MG63 (cell line): ENCODE measurements at places on chromosomes 5 and 9. TPM values are rescaled to one million over a fixed set of nuclear protein-coding genes. Genes with fewer than 3 reads are reported as not detected.

GRCh38 chr9:129679537-129679936, 14.1 kb downstream of the PRRX2 start:
- DNase-seq: no peak

DNA sequence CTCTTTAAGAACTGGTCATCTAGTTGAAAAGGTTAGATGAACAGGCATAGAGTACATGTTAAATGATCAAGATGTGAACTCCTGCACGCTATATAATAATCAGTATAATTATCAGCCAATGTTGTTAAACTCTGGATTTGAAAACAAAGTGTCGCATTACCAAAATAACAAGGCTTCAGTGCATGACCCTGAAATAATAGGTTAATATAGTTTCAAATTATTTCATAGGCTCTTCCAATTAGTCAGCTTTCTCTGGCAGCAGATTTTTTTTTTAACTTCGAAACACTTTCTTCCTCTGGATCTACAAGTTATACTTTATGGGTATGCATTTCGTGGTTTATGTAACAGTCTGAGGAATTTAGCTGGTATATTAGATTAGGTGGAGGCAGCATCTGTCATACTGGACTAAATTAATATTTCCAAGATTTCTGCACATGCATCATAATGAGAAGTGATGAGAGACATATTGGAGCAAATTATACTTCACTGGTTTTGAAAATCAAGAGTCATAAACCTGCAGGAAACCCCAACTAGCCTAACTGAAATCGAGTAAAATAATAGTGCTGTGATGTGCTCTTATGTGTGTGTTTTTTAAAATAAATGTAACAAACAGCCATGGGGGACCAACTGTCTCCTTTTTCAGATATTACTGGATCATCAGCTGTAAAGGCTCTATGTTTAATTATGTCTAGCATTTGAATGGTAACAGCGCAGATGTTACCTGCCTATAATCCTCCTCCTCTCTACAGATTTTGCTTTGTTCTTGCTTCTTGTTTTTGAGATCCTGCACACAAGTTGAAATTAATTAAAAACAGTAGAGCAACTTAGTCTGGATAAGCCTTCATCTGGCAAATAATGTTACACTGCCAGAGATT, 85.9 kb upstream of the CKMT2 start:
- no peak for DNase-seq

DNA sequence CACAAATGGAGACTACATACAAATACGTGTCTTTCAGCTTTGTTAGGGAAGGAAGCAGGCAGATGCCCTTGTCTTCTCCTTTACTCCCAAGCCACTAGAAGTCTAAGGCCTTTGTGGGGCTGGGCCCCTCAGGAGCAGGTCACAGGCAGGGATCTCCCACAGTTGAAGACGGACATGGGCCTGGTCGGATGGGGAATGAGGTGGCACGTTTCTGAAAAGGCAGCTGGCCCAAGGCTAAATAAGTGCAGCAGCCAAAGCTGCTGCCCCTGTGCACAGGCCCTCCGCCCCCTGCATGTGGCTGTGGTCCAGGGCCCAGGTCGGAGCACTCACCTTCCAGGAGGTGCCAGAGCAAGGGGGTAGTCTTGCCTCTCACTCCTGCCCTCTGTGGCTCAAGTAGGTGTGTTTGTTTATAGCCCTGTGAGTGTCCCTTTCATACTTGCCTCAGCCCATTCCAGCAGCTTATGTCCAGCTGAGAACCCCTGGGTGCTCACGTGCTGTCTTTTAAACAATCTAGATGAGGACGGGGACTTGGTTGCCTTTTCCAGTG, 1.8 kb downstream of the SQSTM1 start:
- DNase-seq: no peak

Gene ANKRD34B
- total RNA-seq: not detected in 2 replicates

DNA sequence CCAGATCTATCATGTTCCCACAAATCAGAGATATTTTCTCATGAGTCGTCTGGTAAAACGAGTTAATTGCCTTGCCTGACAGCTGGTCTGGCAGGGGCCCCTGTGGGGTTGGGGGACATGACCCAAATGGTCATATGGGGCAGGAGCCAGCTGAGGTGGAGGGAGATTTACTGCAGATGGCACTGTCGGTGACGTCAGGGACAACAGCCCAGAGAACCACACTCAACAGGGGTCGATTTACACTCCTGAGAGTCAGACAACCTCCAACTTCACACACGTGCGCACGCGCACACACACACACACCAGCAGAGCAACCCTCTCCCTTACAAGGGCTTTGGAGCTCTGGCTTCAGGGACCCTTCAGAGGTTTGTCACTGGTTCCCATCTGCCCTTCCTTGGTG, 23.4 kb upstream of the GABRP start:
- DNase-seq: no peak

DNA sequence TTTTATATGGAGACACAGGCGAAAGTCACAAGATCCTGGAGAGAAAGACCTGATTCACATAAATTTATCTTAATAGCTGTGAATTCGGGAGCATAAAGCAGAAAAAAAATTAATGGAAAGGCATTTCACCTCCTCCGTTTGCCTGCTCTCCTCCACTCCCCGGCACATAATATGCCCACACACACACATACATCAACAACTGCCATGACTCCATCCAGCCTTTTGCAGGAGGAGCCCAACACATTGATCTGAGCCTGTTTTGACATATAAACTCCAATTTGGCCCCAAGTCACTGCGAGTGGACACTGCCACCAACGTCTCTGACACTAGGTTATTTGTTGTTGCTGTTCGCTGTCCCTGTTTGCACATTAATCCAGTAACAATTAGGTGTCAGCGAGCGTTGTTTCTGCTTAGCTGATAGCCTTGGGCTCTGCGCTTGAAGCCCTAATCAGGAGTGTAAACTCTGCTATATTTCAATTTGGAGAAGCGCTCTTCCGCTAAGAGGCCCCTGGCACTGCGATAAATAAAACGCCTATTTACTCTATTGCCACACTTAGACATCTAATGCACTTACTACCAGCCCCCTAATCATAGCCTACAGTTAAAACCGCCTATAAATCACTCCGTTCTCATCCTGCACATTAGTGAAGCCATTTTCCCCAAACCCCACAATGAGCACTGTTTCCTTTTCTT, 195.8 kb upstream of the TBCA start:
- DNase-seq: no peak

Gene KDM3B
- 41.6 and 42.9 TPM in 2 replicates for total RNA-seq

- no peak for DNase-seq
These were observed 469.5 kb downstream of the MAN2A1 start for GRCh38 chr5:110159202-110159601.

Gene CCIN
- 0.36 TPM in 1 of 2 replicates, not detected in the other for total RNA-seq

Gene NUTM2F
- not detected in 2 replicates for total RNA-seq

Gene SPACA9
- 2.4 and 7.0 TPM in 2 replicates for total RNA-seq

Gene CD274
- total RNA-seq: 0.05 and 0.13 TPM in 2 replicates

Gene PAEP
- not detected in 2 replicates for total RNA-seq

DNA sequence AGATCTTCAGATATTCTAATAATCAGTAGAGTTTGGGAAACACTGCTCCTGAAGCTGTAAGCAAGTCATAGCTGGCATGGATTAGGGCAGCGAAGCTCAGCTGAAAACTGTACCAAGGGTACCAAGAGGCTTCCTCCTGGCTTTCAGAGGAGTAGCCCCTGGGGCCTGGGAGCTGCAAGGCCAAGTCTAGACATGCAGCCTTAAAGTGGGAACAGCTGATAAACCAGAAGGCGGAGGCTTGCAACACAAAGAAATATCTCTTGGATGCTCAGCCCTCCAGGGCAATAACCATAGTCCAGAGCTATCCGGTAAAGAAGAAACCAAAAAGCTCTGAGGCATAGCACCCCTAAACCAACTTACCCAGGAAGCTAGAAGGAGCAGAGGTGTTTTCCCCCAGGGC, 51.5 kb downstream of the MRPS30 start:
- no peak for DNase-seq

- DNase-seq: no peak
These were observed 53.0 kb upstream of the NXNL2 start for GRCh38 chr9:88481933-88482332.

Gene SRA1
- 62.1 and 92.9 TPM in 2 replicates for total RNA-seq

- peak; percentile 41 for DNase-seq
These were observed 431 bp downstream of the BNC2 start for GRCh38 chr9:16869882-16870595.

GRCh38 chr5:36360307-36360706, 58.6 kb upstream of the RANBP3L start:
- DNase-seq: no peak

Gene PGM5
- total RNA-seq: 5.1 and 9.3 TPM in 2 replicates

- DNase-seq: no peak
These were observed 232.0 kb downstream of the PJA2 start for GRCh38 chr5:109177782-109178181.

DNA sequence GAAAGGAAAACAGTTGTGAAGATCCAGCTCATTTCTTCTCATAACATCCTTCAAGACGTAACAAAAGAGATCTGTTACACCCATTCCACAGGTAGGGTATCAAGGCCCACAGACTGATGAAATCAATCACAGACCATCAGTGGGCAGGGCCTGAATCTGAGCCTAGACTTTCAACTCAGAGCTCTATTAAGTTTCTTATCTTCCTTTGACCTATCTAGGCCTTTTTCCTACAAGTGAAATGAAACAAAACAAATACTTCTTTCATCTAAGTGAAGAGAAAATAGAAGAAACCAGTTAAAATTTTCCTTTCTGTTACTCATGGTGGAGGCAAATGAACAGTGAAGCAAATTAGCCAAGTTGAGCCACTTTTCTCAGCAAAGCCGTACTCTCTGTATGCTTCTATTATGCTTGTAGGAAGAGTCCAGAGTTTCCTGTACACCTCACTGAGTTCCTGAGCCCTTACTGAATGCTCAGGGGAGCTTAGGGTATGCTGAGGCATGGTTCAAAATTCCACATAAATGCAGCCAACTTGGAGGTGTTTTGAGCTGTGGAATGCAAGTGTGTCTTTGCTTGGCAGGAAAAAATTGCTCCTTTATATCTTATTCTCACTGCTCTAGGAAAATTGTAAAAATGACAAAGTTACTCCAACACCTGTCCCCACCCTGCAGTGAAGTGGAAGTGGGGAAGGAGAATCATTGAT, 91.9 kb downstream of the FEM1C start:
- peak; percentile 7 for DNase-seq

- no peak for DNase-seq
These were observed 336.2 kb downstream of the AGTPBP1 start for GRCh38 chr9:85405566-85405950.

Gene CDKN2A
- not detected in 2 replicates for total RNA-seq

GRCh38 chr5:176676361-176676824, 29.1 kb downstream of the TSPAN17 start:
- peak; percentile 61 for DNase-seq

DNA sequence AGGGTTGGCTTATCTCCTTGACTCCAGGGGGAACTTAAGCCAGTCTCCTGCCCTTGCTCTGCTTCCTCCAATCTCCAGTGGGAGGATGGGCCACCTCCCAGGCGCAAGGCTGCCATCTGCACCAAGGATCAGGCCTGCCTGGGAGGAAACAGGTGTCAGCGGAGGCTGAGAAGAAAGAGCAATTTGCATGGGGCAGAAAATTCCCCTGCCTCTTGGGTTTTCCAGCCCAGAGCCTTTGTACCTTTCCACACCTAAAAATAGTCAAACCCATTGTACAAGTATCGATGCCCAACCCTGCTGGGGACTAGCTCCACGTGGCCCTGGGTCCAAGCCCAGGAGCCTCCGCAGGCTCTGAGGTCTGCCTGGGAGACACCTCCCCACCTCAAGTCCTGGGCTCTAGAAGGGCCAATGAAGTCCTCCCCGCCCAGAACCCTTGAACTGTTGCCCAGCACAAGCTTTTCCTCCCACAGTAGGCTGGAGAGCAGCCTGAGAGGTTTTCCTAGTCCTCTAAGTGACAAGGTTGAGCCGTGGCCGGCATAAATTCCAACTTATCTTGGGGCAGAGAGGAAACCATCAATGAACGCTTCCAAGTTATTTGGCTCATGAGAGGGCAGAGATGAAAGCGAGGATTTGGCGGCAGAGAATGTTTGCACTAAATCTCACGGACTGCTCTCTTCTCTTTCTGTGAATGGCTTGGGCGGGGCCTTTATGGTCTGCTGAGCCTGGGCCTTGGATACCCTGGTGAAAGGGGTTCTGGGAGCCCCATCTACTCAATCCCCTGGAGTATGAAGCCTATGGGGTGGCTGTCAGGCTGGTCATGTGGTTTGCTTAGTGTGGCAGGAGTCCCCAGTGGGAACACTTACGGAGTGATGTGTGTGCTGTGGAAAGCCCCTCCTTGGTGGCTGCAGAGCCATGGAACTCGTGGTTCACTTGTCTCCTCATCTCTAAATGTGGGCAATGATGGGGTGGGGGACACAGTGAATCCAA, 15.6 kb downstream of the JADE2 start:
- no peak for DNase-seq

Gene LRRC19
- not detected in 2 replicates for total RNA-seq

GRCh38 chr5:6302684-6303083, 75.7 kb downstream of the MED10 start:
- DNase-seq: no peak

GRCh38 chr9:69895185-69895584, 74.6 kb downstream of the CFAP95 start:
- no peak for DNase-seq
